ENCODE measurements at places on chromosomes 2 and 18.

- DNase-seq = no peak
Measured at GRCh38 chr2:216930716-216931115, 70.9 kb upstream of the TNP1 start.

DNA sequence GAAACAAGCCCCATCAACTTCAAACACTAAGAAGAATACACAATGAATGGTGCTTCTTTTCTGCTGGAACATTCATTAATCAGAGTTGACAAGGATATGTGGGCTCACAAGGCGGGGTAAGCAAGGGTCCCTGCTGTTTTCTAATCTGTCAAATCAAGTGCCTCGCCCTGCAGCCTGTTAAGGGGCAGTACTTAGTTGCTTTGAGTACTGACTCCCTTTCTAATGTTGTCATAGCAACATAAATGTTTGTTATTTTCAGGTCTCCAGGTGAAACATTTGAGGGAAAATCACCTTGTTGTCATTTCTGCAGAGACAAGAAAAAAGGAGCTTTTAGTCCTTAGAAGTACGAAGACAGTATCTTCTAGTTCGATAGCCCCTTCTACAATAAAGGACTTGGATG is 284.7 kb upstream of the PKDCC start:
- no peak for DNase-seq

- no peak for DNase-seq
Measured at GRCh38 chr18:34970106-34970505, 71.1 kb upstream of the MAPRE2 start.

GRCh38 chr2:233140978-233141377 is 80.8 kb downstream of the INPP5D start:
- no peak for DNase-seq

DNA sequence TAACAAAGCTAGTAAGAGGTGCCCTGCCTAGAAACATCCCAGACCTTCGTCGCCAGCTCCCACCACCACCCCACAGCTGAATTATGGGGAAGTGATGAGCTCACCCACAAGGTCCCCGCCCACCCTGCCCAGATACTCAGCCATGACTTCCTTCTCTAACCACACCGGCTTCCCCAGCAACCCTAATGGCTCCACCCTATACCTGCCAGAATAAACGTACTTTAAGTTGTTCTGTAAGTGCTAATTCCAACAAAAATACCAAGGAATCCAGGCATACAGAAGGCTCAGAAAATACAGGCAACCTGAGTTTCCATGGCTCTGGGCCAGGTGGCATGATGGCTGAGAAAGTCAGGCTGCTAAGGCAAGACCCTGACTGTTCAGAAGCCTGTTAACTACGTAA is 39.1 kb downstream of the TMEM163 start:
- no peak for DNase-seq

GRCh38 chr2:177460973-177461585 is 68.5 kb downstream of the AGPS start:
- no peak for DNase-seq

DNA sequence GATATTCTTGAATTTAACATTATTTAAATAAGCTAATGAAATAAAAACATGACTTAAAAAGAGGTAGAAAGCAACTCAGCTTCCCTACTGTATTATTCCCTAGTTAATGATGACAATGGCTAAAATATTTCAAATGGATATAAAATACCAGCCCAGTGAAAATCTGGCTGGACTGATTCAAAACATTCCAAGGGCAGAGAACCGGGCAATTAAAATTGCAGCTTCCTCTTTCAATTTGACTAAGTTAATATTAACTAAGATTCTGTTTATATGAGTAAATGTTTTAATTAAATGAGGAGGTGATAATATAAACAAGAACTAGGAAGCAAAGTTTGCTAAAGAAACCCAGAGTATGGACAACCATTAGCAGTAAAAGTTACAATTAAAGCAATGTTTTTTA is 65.6 kb downstream of the RAPH1 start:
- no peak for DNase-seq

All from activated T-helper 1 cell treated with Interleukin-2 at 50 U/mL for 16 hours (primary cell).